Femur (tissue), 1 donor: ENCODE measurements at places on chromosomes 3 and 15.

DNA sequence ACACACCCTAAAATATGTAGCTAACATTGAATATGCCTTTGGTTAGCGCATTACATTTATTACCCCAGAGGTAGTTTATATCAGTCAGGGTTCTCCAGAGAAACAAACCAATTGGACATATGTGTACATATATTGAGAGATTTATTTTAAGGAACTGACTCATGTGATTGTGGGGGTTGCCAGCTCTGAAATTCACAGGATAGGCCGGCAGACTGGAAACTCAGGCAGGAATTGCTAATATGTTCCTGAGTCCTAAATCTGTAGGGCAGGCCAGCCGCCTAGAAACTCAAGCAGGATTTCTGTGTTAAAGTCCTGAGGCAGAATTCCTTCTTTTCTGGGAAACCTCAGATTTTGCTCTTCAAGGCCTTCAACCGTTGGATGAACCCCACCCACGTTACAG is 189.7 kb downstream of the CDIN1 start:
- no peak for DNase-seq

GRCh38 chr3:126983276-126983652 is 349 bp downstream of the PLXNA1 start:
- DNase-seq = peak; percentile 21

GRCh38 chr15:62566248-62566647 is 401.2 kb upstream of the C2CD4B start:
- no peak for DNase-seq

DNA sequence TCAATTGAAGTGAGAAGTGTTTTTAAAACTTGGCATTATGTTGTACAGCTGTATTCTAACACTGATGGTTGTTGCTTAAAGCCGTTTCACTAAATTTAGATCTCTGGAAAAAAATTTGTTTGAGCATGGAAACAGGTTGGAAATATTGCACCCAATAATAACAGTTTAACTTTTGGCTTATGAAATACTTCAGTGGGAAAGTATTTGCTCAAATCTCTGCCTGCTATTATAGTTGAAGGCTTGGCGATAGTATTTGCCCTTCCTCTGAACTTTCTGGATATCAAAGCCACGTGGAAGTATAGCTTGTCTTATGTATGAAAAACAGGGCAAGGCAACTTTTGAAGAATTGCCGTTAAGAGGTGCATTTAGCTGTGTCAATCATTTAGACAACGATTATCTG is 270.3 kb upstream of the LRRFIP2 start:
- DNase-seq = no peak

- DNase-seq = no peak
Observed at GRCh38 chr15:65033659-65034269, 4.3 kb upstream of the MTFMT start.

- no peak for DNase-seq
Observed at GRCh38 chr3:177887475-177887874, 648.8 kb upstream of the KCNMB2 start.

DNA sequence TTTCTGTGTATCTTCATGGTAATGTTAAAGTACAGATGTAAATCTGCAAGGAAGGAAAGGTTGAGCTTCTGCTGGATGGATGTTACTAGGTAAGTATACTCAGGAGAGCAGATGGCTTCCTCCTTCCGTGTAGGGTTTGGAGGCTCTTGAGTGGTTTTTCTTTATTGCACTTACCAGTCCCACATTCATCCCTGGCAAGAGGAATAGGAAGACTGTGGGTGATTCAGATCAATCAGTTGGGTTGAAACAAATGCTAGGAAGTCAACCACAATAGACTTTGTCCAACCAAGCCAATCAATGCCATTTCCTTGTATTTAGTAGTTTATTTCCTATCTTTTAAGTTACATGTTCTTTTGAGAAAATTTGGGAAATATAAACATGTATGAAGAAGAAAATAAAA is 26.6 kb downstream of the MYZAP start:
- no peak for DNase-seq
